Articular chondrocyte of knee joint (primary cell): ENCODE measurements at places on chromosomes 3 and 15. TPM values are rescaled to one million over a fixed set of nuclear protein-coding genes. Genes with fewer than 3 reads are reported as not detected.

The ARHGAP11A gene
- total RNA-seq, result 17.1 and 23.5 TPM in 2 replicates

The WDR93 gene
- 0.26 and 0.32 TPM in 2 replicates for total RNA-seq

The ALDH1A2 gene
- 13.7 and 21.8 TPM in 2 replicates for total RNA-seq

The C3orf70 gene
- 1.5 and 3.9 TPM in 2 replicates for total RNA-seq

The UNC13C gene
- not detected in 2 replicates for total RNA-seq

The FBXO40 gene
- not detected in 2 replicates for total RNA-seq

The UROC1 gene
- not detected in 2 replicates for total RNA-seq

The PHC3 gene
- 51.6 and 64.9 TPM in 2 replicates for total RNA-seq

The GOLGA6L10 gene
- 0.32 and 0.39 TPM in 2 replicates for total RNA-seq

The SEMA6D gene
- 10.5 and 11.1 TPM in 2 replicates for total RNA-seq

The RTP4 gene
- 2.5 and 4.4 TPM in 2 replicates for total RNA-seq

The SLC41A3 gene
- 51.5 and 56.3 TPM in 2 replicates for total RNA-seq

The AHSG gene
- 0.11 TPM in 1 of 2 replicates, not detected in the other for total RNA-seq

The BNIP2 gene
- 156 and 165 TPM in 2 replicates for total RNA-seq

The CCDC51 gene
- 17.8 and 20.6 TPM in 2 replicates for total RNA-seq

The IL17RE gene
- total RNA-seq, result 1.1 and 1.4 TPM in 2 replicates

The CYP8B1 gene
- total RNA-seq, result not detected in 2 replicates

The MOBP gene
- total RNA-seq, result not detected in 2 replicates

The ACAN gene
- 1,044 and 1,316 TPM in 2 replicates for total RNA-seq

The FETUB gene
- total RNA-seq, result not detected in 2 replicates

The TCTA gene
- 36.1 and 37.2 TPM in 2 replicates for total RNA-seq

The EPHB1 gene
- total RNA-seq, result 0.52 and 0.54 TPM in 2 replicates

The LRRC31 gene
- not detected in 2 replicates for total RNA-seq

The GPR176 gene
- total RNA-seq, result 140 and 142 TPM in 2 replicates

The ITGA11 gene
- 249 and 306 TPM in 2 replicates for total RNA-seq

The LRRC49 gene
- 20.3 and 22.2 TPM in 2 replicates for total RNA-seq

The FEZF2 gene
- not detected in 2 replicates for total RNA-seq

The CISH gene
- 0.76 and 1.3 TPM in 2 replicates for total RNA-seq

The GPR27 gene
- total RNA-seq, result 0.65 and 0.86 TPM in 2 replicates

The CFAP44 gene
- 5.9 and 8.9 TPM in 2 replicates for total RNA-seq

The FBXL2 gene
- 19.5 and 22.4 TPM in 2 replicates for total RNA-seq

The RAB6B gene
- 0.65 and 0.78 TPM in 2 replicates for total RNA-seq

The OXTR gene
- total RNA-seq, result 0.13 and 0.76 TPM in 2 replicates

The ACOX2 gene
- total RNA-seq, result 3.2 and 14.2 TPM in 2 replicates

The ELP6 gene
- 19.7 and 23.8 TPM in 2 replicates for total RNA-seq

The ASB14 gene
- under 0.01 and 0.11 TPM in 2 replicates for total RNA-seq

The GALNT15 gene
- 26.9 and 54.3 TPM in 2 replicates for total RNA-seq
